ENCODE measurements at places on chromosomes 13 and 19.

- no peak for DNase-seq
Measured at GRCh38 chr13:106633321-106633720, 65.4 kb upstream of the ARGLU1 start.

DNA sequence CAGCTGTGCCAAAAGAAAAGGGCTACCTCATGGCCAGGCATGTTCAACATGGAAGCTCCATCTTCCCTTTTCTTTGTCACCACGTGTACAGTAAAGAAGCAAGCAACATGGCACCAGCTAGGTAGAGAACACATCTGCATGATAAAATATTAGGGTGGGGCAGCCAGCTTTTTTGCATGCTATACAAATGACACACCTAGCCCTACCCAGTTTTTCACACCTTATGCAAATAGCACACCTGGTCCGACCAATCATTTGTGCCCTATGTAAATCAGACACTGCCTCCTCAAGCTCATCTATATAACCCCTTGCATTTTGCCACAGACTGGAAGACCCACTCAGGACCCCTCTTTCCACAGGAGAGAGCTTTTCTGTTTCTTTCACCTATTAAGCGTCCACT is 85.5 kb downstream of the STOML3 start:
- DNase-seq, result no peak

DNA sequence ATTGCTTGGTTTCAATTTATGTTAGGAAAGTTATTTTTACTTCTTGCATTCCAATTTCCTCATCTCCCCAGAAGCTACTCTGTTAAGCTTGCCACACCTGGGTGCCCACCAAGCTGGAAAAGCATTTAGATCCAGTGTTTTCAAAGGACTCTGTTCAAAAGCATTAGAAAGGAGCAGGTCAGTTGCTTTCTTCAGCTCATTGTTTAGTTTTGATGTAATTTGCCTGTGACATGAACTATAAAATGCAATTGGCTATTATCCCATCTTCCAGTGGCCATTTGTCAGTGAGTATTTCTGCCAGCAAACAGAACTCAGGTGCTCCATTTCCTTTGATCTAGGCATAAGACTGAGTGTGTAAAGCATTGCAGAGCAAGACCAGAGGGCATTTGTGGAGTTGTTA is 46.7 kb upstream of the RNF113B start:
- no peak for DNase-seq

GRCh38 chr19:33156334-33156733 is 24.4 kb downstream of the WDR88 start:
- DNase-seq, result peak; percentile 50

DNA sequence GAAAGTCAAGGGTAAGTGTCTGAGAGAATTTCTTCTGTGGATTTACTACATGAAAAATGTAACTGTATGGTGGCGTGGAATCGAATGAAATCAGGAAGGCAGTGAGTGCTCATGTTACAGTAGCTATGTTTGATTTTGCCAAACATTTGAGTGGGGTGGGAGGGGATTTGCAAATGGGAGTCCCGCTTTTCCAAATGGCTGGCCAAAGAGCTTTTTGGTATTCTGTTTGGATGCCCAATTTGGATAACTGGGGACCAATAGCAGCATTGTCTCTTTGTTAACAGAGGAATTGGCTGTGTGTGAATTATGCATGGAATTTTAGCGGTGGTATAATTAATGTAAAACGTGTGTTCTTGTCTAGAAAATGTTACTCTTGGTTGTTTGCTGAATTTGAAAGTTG is 17.8 kb downstream of the HNRNPM start:
- DNase-seq, result no peak

- no peak for DNase-seq
Measured at GRCh38 chr13:30047154-30047874, 196.9 kb upstream of the UBL3 start.

DNA sequence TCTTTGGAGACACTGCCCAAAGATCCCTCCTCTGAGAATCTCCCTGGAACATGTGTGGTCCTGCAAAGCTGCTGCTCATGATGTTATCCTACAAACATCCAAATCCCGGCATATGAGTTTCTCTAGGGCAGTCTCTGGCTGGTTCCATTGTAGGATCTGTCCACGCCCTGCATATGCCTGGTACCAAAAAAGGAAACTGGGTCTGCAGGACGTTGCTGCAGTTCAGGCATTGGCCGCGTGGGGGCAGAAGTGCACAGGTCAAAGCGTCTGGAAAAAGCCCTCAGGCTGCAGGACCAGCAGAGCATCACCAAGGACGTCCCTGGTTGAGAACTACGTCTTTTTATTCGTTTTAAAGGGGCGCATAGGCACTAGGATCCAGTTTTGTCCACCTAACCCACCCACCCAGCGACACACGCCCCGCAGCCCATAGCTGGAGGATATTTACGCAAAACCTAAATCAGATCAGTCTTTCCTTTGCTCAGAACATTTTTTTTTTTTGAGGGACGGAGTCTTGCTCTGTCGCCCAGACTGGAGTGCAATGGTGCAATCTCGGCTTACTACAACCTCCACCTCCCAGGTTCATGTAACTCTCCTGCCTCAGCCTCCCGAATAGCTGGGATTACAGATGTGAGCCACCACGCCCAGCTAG is 12.9 kb upstream of the ZNF564 start:
- peak; percentile 81 for DNase-seq

DNA sequence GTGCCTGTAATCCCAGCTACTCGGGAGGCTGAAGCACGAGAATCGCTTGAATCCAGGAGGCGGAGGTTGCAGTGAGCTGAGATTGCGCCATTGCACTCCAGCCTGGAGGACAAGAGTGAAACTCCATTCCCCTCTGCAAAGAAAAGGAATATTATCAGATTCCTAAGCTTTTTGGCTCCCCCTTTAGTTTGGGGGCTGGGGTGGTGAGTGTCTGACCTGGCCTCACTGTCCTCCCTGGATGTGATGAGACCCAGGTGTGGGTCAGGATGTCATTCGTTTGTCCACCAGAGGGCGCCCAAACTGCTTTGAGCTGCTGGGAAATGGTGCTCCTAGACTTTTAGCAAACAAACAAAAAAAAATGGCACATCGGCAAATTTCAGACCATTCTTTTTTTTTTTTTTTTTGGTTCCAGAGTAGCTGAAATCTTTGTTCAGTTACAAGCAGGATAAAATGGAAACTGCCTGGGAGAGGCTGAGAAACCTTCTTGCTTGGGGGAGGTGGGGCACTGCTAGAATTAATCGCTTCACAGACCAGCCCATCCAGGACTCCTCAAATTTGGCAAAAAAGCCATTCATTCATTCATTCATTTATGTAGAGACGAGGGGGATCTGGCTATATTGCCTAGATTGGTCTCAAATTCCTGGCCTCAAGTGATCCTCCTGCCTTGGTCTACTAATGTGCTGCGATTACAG is 29.4 kb downstream of the SPC24 start:
- DNase-seq, result peak; percentile 46

DNA sequence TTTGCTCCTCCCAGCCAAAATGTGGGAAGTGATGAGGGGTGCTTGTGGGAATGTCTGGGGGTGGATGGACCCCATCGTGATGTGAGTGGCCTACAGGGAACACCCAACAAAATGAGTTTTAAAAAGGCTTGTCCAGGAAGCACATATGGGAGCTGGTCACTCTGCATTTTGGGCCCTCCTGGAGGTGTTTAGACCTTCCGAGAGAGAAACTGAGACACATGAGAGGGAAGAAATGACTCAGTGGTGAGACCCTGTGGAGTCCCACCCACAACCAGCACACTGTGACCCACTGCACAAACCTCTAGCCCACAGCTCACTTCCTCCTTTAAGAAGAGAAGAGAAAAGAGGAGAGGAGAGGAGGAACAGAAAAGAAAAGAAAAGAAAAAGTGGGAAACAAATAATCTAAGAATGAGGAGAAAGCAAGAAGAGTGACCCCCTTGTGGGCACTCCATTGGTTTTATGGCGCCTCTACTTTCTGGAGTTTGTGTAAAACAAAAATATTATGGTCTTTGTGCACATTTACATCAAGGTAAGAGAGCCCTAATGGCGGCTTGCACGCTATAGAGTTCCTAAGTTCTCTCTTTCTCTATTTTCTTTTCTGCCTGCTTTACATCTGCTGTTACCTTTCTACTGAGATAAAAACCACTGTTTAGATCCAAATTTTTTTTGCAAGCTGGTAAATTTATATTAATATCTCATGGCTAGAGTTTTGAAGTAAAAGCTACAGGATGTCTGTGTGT is 13.3 kb upstream of the LILRB1 start:
- no peak for DNase-seq

- peak; percentile 91 for DNase-seq
Measured at GRCh38 chr13:97274829-97275649, 52.9 kb downstream of the MBNL2 start.

- no peak for DNase-seq
Measured at GRCh38 chr13:43200736-43201135, 177.3 kb downstream of the DNAJC15 start.

DNA sequence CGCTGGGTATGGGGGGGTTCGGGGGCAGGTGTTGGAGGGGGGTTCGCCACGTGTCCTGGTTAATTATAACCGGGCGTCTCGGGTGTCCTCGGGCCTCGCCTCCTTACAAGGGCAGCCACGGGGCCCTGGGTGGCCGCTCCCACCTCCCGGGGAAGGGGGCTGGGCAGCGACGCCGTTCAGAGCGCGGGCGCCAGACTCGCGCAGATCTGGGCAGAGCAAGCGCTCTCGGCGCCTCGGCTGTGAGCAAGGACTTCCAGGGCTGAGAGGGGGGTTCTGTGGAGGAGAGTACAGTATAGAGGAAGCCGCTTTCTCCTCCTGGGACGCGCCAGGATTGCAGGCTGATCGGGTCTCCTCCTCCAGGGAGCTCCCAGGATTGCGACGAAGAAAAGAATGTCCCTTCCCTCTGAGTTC is 1.0 kb upstream of the CKM start:
- no peak for DNase-seq

DNA sequence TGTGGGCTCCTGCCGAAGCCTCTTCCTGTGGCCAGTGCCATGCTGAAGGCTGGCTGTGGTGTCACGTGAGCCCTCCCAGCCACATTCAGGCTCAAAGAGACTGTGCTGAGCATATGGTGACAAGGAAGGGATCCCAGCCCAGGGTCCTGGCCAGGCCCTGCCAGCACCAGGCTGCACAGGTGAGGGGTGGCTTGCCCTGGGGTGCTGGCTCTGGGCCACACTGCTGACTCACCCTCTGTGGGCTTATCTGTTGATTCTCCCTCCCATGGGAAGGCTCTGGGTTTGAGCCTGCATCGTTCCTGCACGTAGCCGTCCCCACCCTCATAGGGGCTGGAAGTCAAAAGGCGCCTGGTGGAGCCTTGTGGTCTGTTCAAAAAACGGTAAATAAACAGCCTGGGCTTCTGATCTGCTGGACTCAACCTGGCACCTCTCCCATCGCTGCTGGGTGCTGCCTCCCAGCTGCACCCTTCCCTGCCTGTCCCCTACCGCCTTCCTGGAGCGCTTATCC is 31.1 kb downstream of the DNM2 start:
- DNase-seq, result no peak

- no peak for DNase-seq
Measured at GRCh38 chr19:55032170-55032800, 5.8 kb downstream of the GP6 start.

DNA sequence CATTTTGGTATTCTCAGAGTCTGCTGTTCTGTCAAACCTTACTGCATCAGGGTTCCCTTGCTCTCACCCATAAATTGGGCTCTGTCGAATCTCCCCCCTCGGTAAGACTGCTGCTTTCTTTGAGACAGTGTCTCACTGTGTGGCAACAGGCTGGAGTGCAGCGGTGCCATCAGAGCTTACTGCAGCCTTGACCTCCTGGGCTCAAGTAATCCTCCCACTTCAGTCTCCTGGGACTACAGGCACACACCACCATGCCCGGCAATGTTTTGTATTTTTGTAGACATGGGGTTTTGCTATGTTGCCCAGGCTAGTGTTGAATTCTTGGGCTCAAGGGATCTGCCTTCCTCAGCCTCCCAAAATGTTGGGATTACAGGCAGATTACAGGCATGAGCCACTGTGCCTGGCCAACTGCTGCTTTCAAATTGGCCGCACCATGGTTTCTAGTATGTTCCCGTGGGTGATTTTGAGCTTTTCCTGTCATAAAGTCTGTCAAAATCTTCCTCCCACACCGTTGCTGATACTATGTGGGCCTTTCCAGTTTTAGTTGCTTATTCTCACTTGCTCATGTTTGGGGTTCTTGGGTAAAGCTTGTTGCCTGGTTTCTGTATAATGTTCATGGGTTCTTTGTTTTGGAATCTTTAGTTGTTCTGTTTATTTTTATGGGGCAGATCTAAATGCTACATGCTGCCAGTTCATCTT is 10.6 kb downstream of the RFC3 start:
- DNase-seq, result no peak

DNA sequence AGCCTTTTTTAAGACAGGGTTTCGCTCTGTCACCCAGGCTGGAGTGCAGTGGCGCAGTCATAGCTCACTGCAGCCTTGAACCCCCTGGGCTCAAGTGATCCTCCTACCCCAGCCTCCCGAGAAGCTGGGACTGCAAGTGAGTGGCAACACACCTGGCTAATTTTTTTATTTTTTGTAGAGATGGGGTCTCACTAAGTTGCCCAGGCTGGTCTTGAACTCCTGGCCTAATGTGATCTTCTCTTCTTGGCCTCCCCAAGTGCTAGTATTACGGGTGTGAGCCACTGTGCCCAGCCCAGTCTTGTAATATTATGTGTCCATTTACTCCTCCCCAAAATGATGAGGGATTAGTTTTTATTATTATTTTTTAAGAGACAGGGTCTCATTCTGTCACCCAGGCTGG is 3.1 kb upstream of the LINGO3 start:
- DNase-seq, result no peak

- no peak for DNase-seq
Measured at GRCh38 chr13:33445476-33445875, 159.9 kb upstream of the STARD13 start.

DNA sequence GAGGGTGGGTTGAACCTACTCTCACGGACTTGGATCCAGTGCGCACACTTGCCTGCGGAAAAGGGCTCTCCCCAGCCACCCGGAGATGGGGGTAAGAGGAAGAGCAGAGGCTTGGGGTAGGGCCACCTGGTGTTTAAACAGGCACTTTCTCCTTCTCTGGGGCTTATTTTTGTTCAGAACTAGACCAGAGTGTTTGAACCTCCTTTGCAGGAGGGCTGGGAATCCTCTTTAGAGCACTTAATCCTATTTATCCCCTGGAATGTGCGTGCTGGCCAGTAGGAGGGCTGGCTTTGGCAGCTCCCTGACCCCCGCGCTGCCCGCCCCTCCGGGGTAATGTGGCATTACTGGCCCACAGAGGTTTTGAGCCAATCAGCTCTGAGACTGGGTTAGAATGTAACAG is 2.0 kb downstream of the RGS9BP start:
- peak; percentile 31 for DNase-seq

- DNase-seq, result no peak
Measured at GRCh38 chr13:64332048-64332447, 2898.1 kb downstream of the PCDH9 start.

GRCh38 chr19:35160629-35161433 is 6.3 kb downstream of the FXYD5 start:
- DNase-seq, result no peak

DNA sequence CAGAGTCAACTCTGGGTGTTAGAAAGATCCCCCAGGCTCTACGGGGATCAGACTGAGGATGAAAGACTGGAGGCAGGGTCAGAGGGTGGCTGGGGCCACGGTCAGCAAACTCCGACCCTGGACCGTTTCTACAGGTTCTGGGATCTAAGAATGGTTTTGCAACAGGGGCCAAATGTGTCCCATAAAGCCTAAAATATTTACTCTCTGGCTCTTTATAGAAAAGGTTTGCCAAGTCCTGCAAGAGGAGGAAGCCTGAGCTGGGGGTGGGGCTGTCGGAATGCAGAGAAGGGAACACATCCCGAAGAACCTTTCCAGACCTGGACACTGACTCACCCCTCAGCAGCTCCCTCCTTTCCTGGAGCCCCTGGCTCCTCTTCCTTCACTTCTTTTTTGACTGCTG is 20.7 kb downstream of the LIG1 start:
- DNase-seq, result no peak

Data from HCEC 1CT (cell line).